ENCODE measurements at places on chromosomes 13 and 19. TPM values are rescaled to one million over a fixed set of nuclear protein-coding genes. Genes with fewer than 3 reads are reported as not detected.

DNA sequence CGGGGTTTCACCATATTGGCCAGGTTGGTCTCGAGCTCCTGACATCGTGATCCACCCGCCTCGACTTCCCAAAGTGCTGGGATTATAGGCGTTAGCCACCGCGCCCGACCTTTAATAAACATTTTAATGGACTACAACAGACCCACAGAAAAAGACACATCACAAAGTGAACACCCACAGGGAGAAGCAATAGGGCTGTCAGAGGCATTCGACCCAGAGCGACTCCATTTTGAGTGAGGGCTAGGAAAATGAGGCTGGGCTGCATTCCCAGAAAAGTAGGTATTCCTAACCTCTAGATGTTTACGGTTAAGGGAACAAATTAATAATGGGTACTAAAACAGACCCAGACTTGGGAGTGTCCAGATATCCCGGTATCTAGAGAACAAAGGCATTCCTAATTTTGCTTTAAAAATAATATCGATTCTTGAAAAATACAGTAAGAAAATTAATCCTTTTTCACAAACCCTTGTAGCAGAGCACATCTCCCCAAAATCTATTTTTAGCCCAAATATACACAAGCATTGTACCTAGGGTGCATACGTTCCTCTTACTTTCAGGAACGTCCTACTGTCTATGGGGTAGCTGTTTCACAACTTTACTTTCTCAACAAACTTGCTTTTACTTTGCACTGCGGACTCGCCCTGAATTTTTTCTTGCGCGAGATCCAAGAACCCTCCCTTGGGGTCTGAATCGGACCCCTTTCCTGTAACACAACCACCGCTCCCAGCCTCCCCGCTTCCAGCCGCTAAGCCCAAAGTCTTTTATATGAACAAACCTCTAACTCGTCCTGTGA lies 811 bp upstream of the ZNF8 start:
- DNase-seq, result no peak

- no peak for DNase-seq
These were observed 563.1 kb downstream of the EFNB2 start for GRCh38 chr13:105972306-105972721.

GRCh38 chr19:35975608-35976214 lies 19.3 kb upstream of the SDHAF1 start:
- DNase-seq, result no peak

DNA sequence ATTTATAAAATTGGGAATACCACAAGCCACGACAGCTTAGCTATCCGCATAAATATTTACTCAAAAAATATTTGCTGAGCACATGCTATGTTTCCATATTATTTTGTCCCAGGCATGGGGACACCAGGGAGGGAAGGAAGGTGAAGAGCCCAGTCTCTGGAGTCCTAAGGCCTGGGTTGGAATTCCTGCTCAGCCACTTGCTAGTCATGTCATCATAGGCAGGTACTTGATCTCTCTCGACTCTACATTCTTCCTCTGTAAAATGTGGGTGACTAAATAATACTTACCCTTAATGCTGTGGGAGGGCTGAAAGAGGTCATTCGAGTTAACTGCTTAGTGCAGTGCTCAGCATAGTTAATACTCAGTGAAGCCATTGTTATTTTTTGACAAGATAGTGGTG lies 4.3 kb upstream of the RNASEH2B start:
- no peak for DNase-seq

GRCh38 chr19:13149628-13150186 lies 468 bp downstream of the STX10 start:
- DNase-seq, result peak; percentile 72

DNA sequence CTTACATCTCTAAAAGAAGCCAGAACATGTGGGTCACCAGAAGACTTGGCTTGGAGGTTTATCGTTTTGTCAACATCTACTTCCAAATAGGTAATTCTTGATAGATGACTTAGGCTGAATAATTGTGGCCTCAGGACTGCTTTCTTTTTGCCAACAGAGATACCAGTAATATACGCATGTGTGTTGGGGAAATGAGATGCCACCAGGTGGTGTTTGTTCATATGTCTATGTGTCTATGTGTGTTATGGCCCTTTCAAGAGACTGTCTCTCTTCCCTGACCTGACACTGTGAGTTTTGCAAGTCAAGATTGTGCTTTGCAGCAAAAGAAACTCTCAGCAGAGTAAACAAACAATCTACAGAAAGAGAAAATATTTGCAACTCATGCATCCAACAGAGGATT lies 31.6 kb upstream of the METTL21C start:
- DNase-seq, result no peak

DNA sequence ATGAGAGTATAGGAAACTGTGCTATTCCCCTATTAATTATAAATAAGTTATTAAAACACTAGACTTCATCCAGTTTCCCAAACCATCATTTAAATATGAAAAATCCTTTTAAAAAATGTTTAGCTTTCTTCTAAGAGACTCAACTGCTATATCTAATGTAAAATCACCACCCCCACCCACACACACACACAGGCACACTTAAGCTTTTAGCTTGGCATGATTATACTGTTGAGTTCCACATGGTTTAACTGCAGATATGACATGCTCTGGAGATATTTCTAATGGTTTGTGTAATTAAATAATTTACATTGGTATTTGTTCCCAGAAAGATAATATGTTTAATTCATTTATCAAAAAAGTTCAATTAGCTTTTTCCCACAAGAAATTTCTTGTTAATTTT lies 1700.1 kb upstream of the SLC10A2 start:
- no peak for DNase-seq

DNA sequence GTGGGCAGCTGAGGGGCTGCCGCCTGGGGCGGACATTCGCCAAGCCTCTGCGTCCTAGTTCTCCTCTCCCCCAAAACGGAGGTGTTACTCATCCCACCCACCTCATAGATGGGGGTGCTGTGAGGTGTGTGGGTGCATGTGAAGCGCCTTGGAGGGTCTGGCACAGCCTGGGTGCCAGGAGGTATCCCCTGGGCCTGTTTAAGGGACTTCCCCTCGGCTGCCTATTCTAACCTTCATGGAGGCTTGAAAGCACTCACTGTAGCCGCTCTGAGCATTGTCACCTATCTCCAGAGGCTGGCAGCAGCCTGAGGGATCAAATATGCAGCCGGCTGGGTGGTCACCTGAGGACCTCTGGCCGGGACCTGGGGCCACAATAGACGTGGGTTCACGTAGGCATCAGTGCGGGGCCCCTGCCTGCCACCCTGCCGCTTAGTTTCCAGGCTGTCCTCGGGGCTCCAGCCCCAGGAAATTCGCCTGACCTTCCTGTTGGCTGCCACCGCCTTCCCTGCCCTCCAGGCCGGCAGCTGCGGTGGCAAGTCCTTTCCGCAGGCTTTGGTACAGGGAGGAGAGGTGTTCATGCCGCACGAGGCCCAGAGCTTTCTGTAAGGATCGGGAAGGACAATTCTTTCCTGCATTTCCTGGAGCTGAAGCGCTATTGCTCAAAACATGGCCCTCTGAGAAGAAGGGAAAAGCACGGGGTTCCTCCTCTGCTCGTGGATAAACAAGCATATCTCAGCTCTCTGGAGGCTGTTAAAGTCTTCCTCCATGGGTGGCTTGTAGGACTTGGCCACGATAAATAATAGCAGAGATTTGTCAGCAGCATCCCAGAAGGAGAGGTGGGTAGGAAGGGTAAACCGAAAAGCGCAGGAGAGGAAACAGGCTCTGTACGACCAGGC lies 4.6 kb downstream of the COL4A2 start:
- DNase-seq, result peak; percentile 37

- peak; percentile 66 for DNase-seq
These were observed 83.1 kb downstream of the ZNF557 start for GRCh38 chr19:7152568-7152967.

Gene GRK1
- not detected for total RNA-seq

Gene LHB
- total RNA-seq, result not detected

Data from left lobe of liver (tissue), 2 donors.